ENCODE measurements at places on chromosomes 12 and 14.

- DNase-seq = no peak
Observed at GRCh38 chr12:97335115-97335514, 127.5 kb upstream of the RMST start.

DNA sequence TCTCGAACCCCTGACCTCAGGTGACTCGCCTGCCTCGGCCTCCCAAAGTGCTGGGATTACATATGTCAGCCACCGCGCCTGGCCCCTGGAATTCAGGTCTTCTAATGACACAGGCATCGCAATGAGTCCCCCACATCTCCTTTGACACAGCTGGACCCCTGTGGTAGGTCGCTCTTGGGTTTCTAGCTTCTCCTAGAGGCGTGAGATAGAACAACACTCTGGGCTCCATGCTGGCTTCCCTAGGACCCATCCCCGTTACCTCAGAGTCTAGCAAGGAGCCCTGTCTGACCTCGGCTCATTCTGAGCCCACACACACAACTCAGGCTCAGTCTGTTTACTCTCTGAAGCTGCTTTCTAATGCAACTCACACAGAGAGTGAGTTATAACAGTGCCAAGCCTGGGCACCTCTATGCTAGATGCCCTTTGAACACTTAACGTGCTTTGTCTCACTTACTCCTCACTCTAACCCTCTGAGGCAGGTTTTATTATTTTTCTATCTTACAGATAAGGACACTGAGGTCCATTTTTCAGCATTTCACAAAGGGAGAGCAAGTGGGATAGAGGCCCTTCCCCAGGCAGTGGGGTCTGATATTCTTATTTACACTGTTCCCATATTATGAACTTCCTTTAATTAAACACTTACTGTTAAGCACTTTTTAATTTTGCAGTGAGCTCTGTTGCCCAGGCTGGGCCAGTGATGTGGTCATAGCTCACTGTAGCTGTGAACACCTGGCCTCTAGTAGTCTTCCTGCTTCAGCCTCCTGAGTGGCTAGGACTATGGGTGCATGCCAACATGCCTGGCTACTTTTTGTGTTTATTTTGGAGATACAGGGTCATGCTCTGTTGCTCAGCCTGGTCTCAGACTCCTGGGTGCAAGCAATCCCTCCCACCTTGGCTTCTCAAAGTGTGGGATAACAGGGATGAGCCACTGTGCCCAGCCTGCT lies 40.6 kb upstream of the RBM19 start:
- no peak for DNase-seq

DNA sequence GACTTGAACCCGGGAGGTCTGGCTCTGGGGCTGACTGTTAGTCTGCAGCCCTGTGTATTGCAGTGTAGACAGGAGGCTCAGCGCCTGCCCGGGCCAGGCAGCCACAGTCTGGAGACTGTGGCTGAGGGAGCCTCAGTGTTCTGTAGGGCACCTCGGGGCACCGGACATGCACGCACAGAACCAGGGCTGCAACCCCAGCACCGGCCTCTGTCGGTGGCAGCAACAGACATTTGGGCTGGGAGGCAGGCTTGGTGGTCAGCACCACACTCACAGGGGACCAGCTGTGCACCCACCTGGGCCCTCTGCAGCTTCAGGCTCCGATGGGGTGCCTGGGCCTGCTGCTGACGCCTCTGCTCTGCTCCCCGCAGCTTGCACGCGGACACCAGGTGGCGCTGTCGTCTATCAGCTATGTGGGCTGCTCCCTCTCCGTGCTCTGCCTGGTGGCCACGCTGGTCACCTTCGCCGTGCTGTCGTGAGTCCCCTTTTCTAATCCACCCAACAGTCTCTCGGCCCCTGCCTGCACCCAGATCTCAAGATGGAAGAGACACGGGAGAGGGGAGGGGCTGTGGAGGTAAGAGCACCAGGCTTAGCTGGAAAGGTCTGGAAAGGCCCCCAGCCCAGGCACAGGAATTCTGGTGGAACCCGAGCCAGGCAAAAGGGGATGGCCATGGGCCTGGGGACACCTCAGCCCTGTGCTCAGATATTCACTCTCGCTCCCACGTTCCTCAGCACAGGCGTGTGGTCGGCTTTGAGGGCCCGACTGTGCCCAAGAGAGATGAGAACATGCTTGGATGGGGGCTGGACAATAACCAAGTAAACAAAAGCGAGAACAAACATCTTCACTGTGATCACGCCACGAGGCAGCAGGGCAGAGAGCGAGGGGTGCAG lies 151.0 kb downstream of the ADGRD1 start:
- peak; percentile 29 for DNase-seq

GRCh38 chr12:1881301-1881700 lies 37.2 kb downstream of the CACNA2D4 start:
- no peak for DNase-seq

DNA sequence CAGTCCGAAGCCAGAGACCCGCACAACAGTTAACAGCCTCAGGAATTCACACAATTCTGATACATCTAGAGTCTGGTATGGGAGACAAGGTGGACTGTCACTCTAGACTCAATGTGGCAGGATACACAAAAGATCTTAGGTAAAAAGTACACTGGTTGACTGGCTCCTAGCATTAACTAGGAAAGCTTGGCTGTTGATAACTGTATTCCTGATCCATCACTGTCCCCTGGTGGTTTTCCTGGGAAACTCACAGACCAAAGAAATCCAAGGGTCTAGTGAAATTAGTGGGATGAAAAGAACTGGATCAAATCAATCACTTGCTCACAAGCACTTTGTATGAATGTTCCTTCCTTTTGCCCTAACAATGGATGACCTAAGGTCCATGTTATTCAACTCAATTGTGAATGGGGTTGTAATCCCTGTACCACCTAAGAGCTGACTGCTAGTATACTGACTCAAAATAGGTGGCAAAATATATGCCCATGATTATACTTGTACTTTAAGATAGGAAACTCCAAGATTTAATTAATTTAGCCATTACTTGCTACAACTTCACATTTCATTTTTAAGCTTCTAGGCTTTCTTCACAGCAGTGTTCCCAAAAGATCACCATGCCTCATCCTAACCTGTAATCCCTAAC lies 14.0 kb downstream of the NPC2 start:
- DNase-seq = no peak

DNA sequence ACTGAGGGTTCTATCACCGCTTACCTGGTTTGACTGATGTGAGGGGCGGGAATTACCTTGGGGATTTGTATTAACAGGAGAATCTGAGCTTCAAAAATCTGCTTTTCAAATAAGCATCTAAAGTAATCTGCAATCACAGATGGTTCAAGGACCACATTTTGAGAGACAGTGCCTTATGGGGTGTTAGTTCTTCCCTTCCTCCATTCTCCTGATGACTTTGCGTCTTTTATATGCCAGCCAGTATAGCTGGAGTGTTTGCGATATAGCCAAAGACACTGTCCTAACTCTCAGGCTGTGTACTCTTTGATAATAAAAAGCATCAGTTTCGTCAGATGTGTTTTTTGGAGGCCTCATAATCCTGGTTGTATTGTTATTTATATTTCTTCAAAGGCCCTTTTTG lies 39.5 kb downstream of the PPHLN1 start:
- DNase-seq = no peak

GRCh38 chr12:132619386-132620112 lies 973 bp downstream of the P2RX2 start:
- DNase-seq = no peak

DNA sequence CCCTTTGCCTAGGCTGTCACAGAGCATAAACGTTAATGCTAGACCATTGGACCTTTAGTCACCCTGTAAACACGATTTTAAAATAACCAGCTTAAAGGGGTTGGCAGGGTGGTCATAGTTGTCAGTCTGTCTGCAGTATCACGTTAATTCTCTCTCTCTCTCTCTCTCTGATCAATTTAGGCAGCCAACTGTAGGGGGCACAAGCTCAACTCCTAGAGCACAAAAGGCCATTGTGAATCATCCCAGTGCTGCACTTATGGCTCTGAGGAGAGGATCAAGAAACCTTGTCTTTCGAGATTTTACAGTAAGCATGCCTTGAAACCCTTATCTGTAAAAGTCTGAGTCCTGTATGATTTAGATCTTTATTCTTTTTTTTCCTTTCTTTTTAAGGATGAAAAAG lies 97.1 kb downstream of the SCAF11 start:
- no peak for DNase-seq

GRCh38 chr12:47393403-47393790 lies 312.4 kb downstream of the RPAP3 start:
- no peak for DNase-seq

DNA sequence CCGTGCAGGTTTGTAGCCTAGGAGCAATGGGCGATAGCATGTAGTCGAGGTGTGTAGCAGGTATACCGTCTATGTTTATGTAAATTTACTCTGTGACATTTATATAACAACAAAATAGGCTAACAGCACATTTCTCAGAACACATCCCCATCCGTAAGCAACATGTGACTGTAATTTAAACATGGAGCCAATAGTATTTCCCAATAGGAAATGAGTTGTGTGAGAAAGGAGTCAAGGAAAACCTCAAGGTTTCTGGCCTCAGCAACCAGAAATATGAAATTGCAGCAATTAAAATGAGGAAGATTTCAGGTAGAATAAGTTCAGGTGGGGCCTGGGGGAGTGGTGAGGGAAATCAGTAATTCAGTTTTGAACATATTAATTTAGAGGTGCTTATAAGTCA lies 136.0 kb downstream of the MSRB3 start:
- DNase-seq = no peak

DNA sequence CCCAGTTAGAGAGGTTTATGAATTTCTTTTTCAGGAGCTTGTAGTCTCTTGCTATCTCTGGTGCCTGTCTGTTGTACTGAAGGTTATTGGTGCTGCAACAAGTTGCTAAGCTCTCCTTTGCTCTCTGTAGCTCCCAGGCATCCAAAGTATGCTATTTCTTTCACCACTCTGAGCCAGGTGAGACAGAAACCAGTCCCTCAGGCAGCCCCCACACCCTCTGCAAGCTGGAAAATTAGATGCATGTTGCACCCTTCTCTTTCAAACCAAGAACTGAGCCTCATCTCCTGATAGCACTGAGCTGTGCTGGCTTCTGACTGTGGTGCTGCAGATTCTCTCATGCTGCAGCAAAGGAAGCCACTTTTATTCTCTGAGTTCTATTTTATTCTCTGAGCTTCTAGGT lies 9.6 kb upstream of the TRIM9 start:
- DNase-seq = no peak

DNA sequence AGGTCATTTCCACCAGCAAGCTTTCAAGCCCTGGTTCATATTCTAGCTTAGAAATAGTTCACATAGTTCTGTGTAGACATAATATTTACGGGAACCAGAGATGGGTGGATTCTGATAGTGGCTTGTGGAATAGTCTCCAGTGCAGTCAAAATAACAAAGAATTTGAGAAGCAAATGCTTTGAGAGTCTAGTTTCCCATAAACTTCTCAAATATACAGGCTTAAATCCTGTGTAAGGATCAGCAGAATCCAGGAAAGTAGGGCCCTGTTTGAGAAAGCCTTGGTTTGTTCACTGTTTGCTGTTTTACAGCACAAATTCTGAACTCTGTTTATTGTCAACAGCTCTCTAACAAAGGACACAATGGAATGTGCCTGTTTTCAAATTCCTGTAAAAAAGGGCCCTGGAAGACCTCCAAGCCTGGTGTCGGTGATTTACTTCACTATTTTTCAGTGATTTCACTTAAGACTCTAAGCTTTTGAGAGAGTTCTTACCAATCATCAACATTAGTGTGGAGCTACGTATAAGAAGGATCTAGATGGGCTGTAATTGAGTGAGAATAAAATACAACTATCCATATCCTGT lies 11.4 kb upstream of the FOS start:
- DNase-seq = no peak

DNA sequence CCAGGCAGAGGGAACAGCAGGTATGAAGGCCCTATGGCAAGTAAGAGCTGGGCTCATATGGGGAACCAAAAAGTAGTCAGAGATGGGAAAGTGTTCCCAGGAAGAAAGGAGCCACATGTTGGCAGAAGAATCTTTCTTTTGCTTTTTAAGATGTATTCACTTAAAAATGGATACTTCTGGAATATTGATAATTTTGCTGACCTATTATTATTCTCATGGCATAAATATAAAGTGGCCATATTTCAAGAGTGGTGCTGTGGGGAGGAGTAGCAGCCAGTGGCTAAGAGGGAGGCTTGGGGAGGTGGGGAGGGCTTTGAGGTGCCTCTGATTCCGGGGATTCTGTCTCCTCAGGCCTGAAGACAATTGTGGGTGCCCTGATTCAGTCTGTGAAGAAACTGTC lies 108.2 kb downstream of the SCN8A start:
- no peak for DNase-seq

GRCh38 chr12:15754233-15754632 lies 35.0 kb downstream of the EPS8 start:
- DNase-seq = no peak

DNA sequence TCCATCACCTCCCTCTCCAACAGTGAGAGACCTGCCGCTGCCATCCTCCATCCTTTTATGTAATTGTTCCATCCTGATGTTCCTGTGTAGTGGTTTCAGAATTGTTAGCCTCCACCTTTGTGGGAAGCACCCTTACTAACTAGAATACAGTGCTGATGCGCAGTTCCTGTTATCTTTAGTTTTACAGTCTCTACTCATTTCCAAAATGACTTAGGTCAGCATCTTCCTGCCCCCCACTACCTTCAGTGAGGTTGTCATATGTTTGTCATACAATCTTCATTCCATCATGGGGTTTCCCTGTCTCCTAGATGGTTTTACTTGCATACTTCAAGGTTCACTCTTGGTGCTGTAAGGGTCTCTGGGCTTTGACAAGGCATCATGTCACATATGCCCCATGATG lies 69.8 kb downstream of the EML1 start:
- no peak for DNase-seq

DNA sequence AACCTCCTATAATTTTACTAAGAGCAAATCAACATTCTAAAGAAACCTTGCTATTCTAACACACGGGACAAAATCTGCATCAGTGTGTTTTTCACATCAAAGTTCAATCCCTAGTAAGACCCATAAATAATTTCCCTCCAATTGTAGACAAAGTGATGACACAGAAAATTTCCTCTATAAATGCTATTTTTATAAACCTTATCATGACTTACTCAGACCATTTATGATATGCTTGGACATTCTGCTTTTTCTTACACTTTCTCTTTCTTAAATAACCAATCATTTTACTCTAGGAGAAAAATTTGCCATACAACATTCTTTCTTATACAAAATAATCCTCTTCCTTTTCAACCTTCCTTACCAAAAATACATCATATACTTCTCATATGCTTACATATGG lies 67.0 kb downstream of the SDR9C7 start:
- no peak for DNase-seq

- no peak for DNase-seq
Observed at GRCh38 chr14:80390906-80391305, 179.6 kb upstream of the DIO2 start.

DNA sequence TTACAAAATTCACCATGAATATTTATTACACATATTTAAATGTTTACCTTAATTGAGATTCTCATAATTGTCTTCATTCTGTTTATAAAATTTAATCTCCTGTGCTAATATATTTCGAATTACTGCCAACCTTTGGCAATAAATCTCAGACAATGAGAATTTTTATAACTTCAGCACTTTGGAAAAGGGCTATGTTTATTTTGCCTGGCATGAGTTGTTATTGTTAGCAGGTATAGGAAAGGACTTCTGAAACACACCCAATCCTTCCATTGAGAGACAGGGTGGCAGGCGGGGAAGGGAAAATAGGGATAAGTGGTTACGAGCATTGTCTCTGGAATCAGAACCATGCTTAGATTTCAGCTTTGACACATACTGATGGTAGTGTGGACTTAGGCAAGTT lies 12.1 kb upstream of the MSRB3 start:
- no peak for DNase-seq
